ENCODE measurements at places on chromosomes 2 and 18.

DNA sequence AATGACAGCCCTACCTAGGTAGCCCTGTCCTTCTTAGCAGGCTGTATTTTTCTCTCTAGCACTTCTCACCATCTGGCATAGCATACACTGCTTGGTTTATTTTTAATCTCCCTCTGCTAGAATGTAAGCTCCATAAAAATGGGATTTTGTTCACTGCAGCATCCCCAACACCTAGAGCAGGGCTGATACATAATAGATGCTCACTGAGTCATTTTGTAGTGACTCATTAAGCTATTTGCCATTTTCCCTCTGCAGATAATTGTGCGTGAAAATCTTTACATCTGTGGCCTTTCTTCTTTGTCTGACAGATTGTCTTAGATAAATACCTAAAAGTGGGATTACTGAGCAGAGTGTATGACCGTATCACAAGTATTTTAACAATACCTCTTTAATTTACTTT is 82.5 kb downstream of the CERS6 start:
- DNase-seq, result no peak

- no peak for DNase-seq
Observed at GRCh38 chr2:135745545-135745944, 3.9 kb downstream of the UBXN4 start.

GRCh38 chr2:97952357-97952756 is 43.4 kb downstream of the TMEM131 start:
- DNase-seq, result no peak

DNA sequence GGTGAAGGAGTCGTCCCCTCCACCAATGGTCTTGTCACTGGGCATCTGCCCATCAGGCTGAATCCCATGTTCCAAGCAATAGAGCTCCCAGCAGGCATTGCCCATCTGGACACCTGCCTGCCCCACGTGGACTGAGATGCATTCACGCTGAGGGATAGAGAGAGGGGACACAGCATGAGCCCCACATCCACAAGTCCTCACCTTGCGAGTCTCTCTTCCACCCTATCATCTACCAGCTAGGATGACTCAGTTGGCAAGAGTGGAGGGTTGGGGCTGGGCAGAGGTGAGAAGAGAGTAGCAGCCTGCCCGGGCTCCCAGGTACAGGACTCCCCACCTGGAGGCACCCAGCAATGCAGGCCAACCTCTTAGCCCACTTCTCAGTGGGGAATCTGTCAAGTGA is 959 bp upstream of the TUBA4B start:
- DNase-seq, result no peak

DNA sequence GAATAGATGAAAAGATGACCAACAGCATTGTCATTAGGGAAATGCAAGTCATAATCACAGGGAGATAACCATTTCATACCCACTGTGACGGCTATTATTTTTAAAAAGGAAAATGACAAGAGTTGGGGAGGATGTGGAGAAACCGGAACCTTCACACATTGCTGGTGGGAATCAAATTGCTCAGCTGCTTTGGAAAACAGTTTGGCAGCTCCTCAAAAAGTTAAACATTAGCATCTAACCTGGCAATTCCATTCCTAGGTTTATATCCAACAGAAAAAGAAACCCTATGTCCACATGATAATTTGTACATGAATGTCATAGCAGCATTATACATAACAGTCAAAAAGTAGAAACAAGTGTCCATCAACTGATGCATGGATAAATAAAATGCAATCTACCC is 58.2 kb downstream of the KCNG3 start:
- DNase-seq, result no peak

- DNase-seq, result no peak
Observed at GRCh38 chr2:110864731-110865130, 132.4 kb downstream of the ACOXL start.

DNA sequence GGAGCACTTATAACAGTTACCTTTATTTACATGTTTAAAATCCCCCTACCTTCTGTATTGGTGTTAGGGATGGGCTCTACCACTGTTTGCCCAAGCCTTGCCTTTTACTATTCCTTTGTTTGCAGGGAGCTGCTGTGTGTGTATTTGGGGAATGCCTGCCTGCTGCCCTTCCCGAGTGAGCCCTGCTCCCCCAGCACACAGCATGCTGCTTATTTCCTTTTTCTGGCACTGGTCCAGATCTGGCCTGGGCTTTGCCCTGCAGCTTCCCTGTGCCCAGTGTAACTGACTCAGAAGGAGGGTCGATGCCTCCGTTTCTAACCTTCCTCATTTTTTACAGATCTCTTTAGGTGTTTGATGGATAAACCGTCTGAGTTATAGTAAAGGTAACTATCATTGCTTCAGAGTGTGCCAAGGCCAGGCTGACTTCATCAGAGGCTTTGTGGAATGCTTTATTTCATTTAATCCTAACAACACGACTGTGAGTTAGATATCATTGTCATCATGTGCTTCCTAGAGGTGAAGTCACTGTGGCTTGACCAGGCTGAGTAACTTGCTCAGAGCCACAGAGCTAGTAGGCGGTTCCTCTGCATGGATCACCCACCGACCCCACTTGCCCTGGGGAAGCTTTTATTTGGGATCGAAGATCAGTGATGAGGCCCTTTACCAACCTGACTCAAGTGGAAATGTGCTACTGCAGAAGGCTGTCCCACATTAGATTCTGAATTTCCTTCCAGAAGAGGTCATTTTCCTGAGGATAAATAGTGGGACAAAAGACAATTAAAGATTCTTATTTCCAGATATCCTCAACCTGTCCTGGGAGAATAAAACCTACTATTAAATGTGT is 238.8 kb downstream of the ZNF407 start:
- no peak for DNase-seq

GRCh38 chr2:100413571-100413970 is 3.9 kb downstream of the CHST10 start:
- DNase-seq, result no peak

GRCh38 chr2:32947484-32948143 is 861 bp downstream of the LTBP1 start:
- DNase-seq, result no peak

DNA sequence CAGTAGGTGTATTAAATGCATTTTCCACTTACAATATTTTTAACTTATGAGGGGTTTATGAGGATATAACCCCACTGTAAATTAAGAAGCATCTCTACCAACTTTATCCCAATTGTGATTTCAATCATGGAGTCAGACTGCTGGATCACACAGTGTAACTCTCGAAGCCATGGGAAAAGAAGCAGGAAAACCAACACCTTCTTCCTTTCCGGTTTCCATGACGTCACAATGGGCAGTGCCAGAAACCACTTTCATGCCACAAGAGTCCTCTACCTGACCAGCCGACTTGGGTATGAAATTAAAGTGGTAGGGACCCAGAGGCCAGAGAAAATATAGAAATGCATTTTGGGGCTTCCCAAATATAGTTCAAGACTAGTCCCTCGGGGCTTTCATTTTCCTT is 4.2 kb downstream of the RNF152 start:
- DNase-seq, result no peak

- no peak for DNase-seq
Observed at GRCh38 chr2:46135228-46135855, 161.9 kb upstream of the EPAS1 start.

DNA sequence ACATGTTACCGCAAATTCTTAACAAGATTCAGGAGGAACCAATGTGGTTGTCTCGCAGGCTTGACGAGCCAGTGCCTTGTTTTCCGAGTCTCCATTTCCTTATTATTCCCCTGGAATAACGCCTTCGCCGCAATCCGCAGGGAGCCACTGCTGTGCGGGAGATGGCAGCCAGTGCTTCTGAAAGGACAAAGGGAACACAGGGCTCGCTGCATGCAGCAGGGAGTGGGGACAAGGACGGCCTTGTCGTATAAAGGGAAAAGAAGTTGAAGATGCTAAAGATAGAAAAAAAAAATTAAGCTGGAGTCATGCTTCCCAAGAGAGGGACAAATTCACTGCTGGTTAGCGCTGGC is 221.4 kb downstream of the NDUFA10 start:
- no peak for DNase-seq

GRCh38 chr2:62040926-62041325 is 135.5 kb downstream of the COMMD1 start:
- no peak for DNase-seq

DNA sequence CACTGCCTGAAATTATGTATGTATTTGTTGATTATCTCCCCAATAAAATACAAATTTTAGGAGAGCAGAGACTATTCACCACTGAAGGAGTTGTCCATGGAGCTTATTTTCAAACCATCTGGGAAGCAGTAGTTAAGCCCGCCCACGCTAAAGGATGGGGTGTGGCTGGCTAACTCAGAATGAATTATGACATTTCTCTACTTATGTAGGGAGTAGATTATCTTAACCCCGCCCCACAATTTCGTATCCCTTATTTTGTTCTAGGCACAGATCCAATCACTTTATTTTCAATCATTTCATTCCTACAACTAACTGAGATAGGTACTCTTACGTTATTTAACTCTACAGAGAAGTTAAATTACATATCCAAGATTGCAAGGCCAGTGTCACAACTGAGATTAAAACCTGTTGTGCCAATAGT is 1.4 kb upstream of the LAPTM4A start:
- no peak for DNase-seq

- peak; percentile 98 for DNase-seq
Observed at GRCh38 chr2:99141110-99142108, at the start of gene C2orf15. Gene C2orf15, plus strand, starts transcription at chr2:99141707. Its CDS starts 8,852 bp downstream, at chr2:99150559.

DNA sequence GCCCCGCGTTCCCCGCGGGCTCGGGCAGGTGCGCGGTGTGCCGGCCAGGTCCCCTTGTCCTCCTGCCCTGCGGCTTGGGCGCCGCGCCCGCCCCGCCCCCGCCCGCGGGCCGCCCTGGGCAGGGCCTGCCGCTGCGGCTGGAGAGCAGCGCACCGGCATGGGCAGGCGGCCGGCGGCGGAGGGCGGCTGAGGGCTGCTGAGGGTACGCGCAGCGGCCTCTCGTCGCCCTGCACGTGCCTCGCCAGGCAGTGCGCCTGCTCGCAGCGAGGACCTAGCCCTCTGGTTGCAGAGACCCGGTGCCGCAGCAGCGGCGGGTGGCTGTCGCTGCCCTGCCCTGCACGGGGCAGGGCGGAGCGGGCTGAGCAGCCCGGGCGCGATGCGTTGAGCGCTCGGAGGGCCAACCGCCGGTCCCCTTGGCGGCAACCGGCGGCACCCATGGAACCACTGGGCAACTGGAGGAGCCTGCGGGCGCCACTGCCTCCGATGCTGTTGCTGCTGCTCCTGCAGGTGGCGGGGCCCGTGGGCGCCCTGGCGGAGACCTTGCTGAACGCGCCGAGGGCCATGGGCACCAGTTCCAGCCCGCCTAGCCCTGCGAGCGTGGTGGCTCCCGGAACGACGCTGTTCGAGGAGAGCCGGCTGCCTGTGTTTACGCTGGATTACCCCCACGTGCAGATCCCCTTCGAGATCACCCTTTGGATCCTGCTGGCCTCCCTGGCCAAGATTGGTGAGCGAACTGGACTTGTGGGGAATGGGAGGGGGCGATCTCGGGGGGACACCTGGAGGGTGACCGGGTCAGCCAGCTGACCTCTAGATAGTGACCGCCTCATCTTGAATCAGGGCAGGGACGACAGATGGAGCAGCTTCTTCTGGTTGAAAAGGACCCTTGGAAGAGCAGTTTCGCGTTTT is at the start of gene SLC9A2:
Gene SLC9A2, plus strand, starts transcription at position 140 of the 906 bp plus-strand sequence. Its CDS starts 296 bp downstream, at position 436.
- DNase-seq, result no peak

DNA sequence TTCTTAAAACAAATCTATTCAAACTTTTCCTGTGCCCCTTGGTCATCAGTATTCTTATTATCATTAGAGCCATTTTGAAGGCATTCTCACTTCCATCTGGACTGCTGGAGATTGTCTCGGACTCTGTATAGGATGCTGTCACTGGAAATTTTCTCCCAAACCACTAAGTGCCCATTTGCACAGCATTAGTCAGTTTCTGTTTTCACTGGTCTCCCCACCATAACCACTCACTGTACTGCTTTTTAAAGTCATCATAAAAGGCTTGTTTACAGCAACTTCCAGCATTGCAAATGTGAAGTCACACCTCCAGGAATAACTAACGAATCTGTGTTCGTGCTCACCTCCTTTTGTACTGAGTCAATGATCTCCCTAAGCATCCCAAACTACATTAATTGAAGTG is 150.9 kb upstream of the SERTAD2 start:
- DNase-seq, result no peak

DNA sequence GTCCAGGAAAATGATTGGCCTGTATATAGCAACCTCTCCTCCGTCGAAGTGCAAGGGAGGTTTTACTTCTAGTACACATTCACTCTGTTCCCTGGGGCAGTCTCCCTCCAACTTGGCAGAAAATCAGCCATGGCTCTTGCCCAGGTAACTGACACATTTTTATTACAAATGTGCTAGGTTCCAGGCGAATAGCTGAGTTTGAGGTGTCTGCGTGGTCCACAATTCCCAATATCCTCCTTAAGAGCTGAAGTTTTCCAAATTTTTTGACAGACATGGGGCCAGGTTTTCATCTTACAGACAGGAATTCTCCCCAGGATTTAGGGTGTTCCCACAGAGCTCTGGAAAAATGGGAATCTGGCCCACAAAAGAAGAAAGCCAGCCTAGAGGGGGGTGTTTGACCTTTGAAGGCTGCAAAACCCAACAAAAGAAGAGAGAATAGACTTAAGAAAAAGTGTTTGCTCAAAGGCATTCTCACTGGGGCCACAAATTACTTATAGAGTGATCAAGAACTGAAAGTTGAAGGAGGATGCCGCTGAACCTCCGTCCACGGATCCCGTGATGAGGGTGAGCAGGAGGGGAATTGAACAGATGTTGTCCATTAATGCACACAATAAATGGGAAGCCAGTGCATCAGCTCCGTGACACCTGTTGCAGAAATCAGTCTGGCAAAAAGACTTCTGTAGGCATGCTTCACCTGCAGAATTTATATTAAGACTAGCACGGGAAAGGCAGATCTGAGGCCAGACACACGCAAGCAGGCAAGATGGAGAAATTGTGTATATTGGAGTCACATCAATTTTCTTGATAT is 242.3 kb upstream of the COPS8 start:
- no peak for DNase-seq

- no peak for DNase-seq
Observed at GRCh38 chr2:100997509-100998234, 4.4 kb upstream of the RPL31 start.

DNA sequence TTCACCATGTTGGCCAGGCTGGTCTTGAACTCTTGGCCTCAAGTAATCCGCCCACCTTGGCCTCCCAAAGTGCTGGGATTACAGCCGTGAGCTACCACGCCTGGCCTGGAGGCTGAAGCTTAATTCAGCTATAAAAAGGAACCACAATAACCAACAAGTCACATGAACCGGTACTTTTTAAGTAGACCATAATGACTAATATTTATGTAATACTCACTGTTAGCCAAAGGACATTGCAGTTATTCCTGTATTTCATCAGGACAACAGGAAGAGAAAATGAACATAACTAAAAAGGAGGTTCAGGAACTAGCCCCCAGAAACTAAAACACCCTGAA is 49.0 kb upstream of the TMEM87B start:
- peak; percentile 55 for DNase-seq

Measured in CD4-positive, alpha-beta T cell treated with Interleukin-15 for 1 hour (primary cell).